ENCODE measurements at places on chromosomes 6 and 20.
A peak's percentile ranks its signal among the peaks of the same experiment; 100 is the strongest.

DNA sequence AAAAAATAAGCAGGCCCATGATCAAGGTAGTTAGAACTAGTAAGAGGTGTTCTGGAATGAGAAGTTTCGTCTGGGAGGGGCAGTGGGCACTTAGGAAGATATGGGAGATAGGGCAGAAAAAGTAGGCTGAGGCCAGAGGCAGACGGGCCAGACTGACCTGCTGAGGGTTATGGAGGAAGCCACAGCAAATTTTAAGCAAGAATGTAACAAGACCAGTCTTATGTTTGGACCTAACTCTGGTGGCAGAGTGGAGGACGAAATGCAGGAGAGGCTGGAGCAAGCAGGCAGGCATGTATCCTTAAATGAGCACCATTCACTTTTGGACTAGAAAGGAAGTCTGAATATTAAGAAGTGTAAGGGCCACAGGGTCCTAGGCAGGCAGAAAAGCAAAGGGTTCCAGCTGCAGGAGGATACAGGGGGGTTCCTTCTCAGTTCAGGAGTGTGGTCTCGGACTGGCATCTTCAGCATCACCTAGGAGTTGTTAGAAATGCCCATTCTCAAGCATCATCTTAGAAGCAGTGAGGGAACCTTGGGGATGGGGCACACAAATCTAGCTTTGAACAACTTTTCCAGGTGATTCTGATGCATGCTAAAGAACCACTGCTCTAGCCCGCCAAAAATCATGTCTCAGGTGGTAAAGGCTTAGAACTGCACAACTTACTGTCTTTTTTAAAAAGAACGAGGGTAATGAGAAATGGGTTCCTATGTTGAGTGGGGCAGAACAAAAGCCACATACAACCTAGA is 1.7 kb upstream of the DSTN start:
- DNase-seq, result no peak

GRCh38 chr6:125469915-125470314 is 168.1 kb upstream of the HDDC2 start:
- no peak for DNase-seq

GRCh38 chr20:56166781-56167465 is 81.6 kb upstream of the MC3R start:
- DNase-seq, result no peak

- DNase-seq, result peak; percentile 74
Measured at GRCh38 chr6:3063733-3064700, 4.3 kb upstream of the RIPK1 start.

- DNase-seq, result no peak
Measured at GRCh38 chr6:55874316-55874715, 1.1 kb downstream of the BMP5 start.
